ENCODE measurements at places on chromosomes 3 and 15. TPM values are rescaled to one million over a fixed set of nuclear protein-coding genes. Genes with fewer than 3 reads are reported as not detected.

The PIGZ gene
- 3.4 TPM for total RNA-seq

The UBAP1L gene
- 2.0 TPM for total RNA-seq

The GOLGA8H gene
- 0.49 TPM for total RNA-seq

The PPP2R3A gene
- 29.7 TPM for total RNA-seq

The GUCA1C gene
- total RNA-seq: not detected

The GPD1L gene
- 71.3 TPM for total RNA-seq

The ATP2B2 gene
- 76.2 TPM for total RNA-seq

The KLF15 gene
- total RNA-seq: 1.7 TPM

The C3orf22 gene
- total RNA-seq: not detected

The MOBP gene
- total RNA-seq: 0.25 TPM

The NLGN1 gene
- 61.0 TPM for total RNA-seq

The MESP2 gene
- total RNA-seq: not detected

The GP5 gene
- under 0.01 TPM for total RNA-seq

The PRRT3 gene
- 2.5 TPM for total RNA-seq

The MDFIC2 gene
- total RNA-seq: not detected

The TCF12 gene
- 110 TPM for total RNA-seq

The LIPH gene
- not detected for total RNA-seq

The GATM gene
- total RNA-seq: 120 TPM

The CYP11A1 gene
- total RNA-seq: not detected

The SAMMSON gene
- total RNA-seq: not detected

The TRIP4 gene
- total RNA-seq: 14.3 TPM

The SLC28A2 gene
- total RNA-seq: not detected

The LDHAL6B gene
- total RNA-seq: not detected

The NR2F2 gene
- 4.4 TPM for total RNA-seq

The USP50 gene
- 0.25 TPM for total RNA-seq

The TARS3 gene
- 32.7 TPM for total RNA-seq

The PPARG gene
- total RNA-seq: 1.7 TPM

The CCRL2 gene
- 0.25 TPM for total RNA-seq

The SLC49A4 gene
- 21.4 TPM for total RNA-seq

The TLNRD1 gene
- 6.9 TPM for total RNA-seq

The DPPA4 gene
- total RNA-seq: 0.98 TPM

The ARPIN gene
- 14.5 TPM for total RNA-seq

The CLSTN2 gene
- total RNA-seq: 18.4 TPM

The BSN gene
- 14.3 TPM for total RNA-seq

The CHST13 gene
- not detected for total RNA-seq

The B3GALNT1 gene
- 110 TPM for total RNA-seq

The HRG gene
- not detected for total RNA-seq

The INKA1 gene
- total RNA-seq: 6.4 TPM

The LRTM1 gene
- total RNA-seq: not detected

The KLHL40 gene
- total RNA-seq: not detected

The GOLGA6D gene
- total RNA-seq: under 0.01 TPM

The LRRN1 gene
- 29.7 TPM for total RNA-seq

The ZNF609 gene
- total RNA-seq: 32.2 TPM
